ENCODE measurements at places on chromosomes 2 and 18.

DNA sequence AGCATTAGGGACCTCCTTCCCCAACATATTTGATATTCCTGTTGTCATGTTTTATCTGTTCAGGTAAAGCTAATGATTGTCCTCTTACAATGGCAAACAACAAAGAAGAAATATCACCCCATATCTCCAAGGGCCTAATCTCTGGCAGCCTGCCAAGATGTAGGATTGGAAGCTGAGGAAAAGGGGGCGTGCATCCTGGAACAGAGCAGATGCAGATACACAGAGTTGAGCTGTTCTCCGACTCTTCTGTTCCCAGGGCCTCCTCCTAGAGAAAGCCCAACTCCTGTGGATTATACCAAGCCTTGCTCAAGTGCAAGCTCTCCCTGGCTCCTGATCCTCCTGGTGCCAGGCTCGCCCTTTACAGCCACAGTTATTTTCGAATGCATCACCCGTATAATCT lies 35.2 kb upstream of the CD207 start:
- no peak for DNase-seq

GRCh38 chr2:168974428-168974827 lies 56.7 kb downstream of the ABCB11 start:
- DNase-seq, result no peak

DNA sequence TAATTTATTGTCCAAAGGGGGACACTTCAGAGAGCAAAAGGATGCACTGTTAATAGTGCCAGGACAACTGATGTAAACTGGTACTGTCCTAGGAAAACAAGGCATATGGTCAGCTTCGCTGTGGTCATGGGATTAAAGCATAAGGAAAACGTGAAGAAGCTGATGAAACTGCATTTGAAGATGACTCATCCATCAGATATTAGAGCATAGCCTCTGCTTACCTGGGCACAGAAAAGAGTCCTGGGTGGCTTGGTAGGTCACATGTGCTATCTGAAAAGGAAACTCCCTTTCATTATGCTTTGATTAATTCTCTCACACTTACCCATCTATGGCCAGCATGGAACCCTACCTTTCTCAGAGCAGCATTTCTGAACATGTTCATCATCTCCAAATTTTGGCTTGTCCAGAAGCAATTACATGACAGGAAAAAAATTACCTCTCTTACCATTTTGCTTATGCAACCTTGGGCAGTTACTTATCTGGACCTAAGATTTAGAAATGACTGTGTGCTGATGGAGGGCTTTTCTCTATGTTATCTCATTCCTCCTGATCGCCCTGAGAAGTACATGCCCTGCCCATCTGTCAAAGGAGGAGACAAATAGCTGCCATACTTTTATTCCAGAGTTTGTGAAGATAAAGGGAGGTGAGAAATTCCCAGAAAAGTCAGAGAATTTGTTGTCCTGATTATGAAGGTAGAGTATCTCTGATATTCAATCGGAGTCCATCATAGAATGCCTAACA lies 275.3 kb upstream of the SLC14A2 start:
- DNase-seq, result no peak

- no peak for DNase-seq
Observed at GRCh38 chr18:45793264-45793965, 32.1 kb upstream of the SIGLEC15 start.

DNA sequence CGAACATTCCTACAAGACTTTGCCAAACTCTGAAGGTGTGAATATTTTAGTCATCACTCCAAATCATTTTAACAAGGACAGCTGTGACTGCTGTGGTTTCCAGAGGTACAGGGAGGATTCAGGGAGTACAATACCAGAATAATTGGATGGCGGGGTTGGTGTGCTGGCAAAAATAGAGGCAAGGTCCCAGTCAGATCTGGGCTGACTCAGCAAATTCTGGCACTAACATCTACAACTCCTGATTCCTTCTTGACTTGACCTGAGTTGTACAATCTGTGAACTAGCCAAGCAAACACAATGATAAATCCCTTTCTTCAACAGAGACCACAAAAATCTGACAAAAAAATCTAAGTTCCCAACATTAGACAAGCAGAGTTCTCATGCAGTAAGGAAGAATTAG lies 40.4 kb downstream of the RMP24 start:
- no peak for DNase-seq

DNA sequence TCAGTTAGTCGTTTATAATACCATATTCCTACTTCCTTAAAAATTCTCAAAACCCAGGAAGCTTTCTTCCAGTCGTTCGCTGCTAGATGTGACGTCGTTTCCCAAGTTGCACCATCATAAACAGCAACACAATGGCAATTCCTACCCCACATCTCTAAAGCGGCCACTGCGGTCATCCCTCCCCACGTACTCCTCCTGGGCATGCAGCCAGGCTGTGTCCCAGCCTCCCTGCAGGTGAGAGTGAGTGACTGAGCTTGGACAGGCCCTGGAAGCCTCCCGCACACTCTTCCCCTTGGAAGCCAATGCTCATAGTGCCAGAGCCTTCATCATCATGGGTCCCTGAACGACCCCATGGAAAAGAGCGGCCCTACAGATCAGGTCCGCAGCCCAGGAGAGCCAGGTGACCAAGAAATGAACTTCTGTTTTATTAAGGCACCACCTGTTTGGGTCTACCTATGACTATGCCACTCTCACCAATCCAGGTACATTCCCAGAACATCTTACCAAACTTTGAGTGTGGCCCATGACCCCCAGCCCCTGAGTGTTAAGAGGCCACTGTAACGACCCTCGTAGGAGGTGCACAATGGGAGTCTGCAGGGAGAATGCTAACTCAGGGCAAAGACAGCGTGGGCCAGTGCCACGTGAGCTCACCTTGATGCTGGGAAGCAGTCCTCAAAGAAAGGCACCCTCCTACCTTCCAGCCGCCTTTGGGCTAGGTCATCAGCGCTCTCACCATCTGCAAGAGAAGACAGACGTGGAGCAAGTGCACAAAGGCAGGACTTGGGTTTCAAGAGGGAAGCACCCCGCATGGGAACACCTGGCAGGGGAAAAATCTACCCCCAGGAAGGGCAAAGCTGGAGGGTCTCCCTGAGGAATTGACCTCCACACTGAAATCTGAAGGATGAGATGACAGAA lies 74.7 kb upstream of the RAB6C start:
- no peak for DNase-seq

DNA sequence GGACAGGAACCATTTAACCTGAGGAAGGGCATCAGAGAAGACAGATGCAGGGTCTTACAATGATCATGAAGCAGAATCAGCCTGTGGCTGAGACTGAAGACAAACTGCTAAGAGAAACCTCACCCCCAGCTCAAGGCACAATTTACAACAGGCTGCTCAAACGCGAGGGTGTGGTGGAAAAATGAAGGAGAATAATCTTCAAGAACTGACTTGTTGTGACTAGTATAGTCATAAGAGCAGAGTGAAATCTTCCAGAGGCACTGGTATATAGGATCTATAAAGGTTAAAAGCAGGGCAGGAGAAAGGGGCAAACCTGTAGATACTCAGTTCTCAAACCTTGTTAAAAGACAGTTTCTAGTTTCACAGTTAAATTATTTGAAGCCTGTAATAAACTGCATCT lies 1155.8 kb upstream of the TMEFF2 start:
- no peak for DNase-seq

DNA sequence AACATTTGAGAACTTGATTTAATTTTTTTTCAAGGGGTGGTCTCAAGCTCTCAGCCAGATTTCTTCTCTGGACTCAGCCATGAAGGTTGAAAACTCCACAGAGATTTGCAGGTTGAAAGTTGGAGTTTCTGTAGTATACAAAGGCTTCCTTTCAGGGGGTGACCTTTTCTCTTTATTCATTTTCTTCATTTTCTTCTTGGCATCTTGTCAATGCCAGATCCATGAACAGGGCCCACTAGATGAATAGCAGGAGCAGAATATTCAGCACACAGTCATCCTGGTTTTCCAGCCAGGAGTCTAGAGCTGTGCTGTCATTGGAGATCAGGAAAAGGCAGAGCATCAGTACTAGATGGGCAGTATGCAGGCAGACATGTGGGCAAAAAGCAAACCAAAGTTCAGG lies 62.0 kb downstream of the INSIG2 start:
- DNase-seq, result no peak

- DNase-seq, result no peak
Observed at GRCh38 chr2:187215532-187216240, 232.4 kb downstream of the CALCRL start.

DNA sequence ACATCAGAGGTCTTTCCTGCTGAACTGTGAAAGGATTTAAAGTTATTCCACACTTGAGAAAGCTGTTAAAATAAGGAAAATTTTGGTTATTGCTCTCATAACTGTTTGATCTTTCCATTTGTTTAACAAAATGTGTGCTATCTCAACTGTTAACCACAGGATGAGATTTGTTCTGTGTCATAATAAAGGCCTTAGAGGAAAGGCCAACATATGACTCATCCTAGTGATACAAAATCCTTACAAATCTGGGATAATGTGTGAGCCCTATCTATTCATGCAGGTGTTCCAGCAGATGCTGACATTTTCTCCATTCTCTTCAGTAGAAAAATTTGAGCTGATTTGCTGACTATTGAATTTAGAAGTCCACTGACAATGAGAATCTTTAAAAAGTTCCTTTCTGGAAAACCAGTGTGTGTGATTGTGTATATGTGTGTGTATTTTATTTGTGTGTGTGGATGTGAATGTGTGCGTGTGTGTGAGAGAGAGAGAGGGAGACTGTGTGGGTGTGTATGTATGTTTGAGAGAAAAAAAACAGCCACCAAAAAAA lies 1111.9 kb upstream of the GYPC start:
- DNase-seq, result no peak

- no peak for DNase-seq
Observed at GRCh38 chr18:23122334-23123229, 12.7 kb upstream of the CABLES1 start.

DNA sequence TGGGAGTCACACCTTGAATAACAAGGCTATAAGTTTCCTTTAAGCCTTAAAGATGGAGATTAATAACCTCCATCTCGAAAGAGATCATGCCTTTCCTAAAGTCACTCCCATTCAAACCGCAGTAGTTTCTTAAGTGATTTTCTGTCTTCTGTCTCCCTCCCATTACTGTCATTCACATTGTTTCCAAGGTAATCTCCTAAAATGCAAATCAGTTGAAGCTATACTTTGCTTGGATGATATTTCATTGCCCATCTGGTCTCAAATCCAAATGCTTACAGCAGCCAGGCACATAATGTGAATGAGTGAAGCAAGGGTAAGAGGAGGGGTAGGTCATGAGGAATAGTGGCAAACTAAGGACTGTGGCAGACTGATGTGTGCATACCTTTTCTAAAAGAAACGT lies 116.4 kb downstream of the CCDC141 start:
- DNase-seq, result no peak
